ENCODE measurements at places on chromosomes 16 and 17.

GRCh38 chr16:69852815-69853214 is 90.7 kb downstream of the WWP2 start:
- DNase-seq, result no peak

GRCh38 chr17:42517516-42517915 is 18.5 kb upstream of the NAGLU start:
- peak; percentile 96 for DNase-seq

- peak; percentile 61 for DNase-seq
Observed at GRCh38 chr16:85615852-85616606, 2.9 kb downstream of the GSE1 start.

DNA sequence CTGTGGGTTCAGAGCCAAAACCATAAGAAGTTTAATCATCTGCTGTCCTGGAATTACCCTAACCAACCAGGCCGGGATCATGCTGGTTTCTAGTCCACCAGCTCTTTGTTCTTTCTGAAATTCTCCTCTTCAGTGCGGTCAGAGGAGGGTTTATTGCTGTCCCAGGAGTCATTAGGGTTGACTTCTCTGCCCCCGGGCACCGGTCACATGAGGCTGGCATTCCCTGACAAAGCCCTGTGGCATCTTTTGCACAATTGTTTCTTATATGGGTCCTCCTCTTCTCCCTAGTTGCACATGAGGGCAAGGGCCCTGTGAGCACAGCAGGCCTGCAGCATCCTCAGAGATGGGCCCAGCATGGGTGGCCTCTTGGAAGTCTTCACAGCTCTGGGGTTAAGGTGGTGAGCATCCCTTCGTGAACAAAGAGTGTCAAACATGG is 243.9 kb downstream of the IRF8 start:
- no peak for DNase-seq

- DNase-seq, result no peak
Observed at GRCh38 chr16:83847371-83848225, 39.8 kb downstream of the HSBP1 start.

DNA sequence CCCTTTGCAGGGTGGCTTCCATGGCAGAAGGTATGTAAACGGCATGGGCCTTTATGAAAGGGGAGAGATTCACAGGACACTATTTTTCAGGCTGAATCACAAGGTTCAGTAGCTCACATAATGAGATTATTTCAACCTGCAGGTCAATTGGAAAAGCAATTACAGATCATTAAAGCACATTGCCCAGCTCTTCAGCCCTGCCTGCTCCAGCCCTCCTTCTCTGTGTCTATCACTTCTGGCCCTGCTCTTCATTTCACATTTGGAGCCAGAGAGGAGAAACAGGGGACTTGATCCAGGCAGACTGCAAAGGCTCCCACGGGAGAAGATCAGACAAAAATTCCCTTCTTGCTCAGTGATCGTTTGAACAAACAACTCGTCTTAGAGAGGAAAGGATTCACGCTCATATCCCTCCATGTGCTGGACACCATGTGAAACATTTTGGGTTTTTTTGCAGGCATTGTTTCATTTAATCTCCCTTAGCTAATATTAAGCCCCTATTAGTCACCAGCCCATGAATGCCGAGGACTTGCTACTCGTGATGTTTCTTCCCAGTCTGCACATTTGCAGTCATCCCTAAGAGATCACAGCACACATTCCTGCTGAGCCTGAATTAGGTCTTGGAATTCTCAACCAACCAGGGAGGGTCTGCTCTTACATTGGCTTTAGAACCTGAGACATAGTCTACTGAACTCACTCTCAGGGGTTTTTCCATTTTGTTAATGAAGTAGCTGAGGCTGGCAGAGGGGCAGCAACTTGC is 443.9 kb upstream of the CCL2 start:
- no peak for DNase-seq

GRCh38 chr17:63095459-63095858 is 129.4 kb downstream of the TANC2 start:
- no peak for DNase-seq

DNA sequence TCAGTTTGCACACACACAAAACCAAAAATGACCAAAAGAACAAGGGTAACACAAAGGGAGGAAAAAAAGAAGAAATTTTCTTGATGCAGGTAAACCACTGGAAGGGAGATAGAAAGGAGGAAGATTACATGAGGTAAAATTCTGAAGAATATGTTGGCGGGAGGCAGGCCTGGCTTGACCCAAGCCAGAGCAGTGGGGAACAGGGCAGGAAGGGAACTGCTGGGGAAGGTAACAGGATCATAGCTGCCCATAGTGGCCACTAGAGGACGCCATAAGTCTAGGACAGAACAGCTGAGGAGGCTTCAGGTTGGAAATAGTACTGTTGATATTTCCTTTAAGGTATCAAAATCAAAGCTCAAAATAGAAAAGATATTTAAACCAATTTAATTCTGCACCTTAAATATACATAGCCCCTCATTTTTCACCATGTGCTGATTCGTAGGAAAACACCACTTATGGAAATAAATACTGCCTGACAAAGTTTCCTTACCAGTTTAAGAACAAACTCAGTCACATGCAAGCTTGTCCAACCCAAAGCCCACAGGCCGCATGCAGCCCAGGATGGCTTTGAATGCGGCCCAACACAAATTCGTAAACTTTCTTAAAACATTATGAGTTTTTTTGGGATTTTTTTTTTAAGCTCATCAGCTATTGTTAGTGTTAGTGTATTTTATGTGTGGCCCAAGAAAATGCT is 15.5 kb downstream of the VPS35 start:
- DNase-seq, result peak; percentile 37

DNA sequence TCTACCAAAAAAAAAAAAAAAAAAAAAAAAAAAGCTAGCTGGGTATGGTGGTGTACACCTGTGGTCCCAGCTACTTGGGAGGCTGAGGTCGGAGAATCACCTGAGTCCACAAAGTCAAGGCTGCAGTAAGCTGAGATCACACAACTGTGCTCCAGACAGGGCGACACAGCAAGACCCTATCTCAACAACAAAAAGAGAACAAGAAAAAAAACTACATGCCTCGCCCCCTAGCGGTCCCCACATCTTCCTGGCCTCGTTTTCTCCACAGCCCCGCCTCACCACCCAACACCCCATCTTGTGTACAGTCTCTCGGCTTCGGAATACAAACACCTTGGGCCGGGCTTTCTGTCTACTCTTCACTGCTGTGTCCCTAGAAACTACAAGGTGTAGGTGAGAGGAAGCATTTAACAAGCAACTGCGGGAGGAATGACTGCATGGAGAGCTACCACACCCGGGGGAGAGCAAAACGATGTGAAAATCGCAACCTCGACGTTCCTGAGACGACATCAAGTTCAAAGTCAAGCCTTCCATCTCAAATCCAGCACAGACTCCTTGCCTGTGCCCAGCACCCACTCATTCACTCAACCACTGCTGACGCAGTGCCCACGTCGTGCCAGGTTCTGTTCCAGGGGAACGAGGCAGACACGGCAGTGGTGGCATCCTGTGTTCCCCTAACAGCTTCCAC is 9.0 kb downstream of the NTAN1 start:
- no peak for DNase-seq

DNA sequence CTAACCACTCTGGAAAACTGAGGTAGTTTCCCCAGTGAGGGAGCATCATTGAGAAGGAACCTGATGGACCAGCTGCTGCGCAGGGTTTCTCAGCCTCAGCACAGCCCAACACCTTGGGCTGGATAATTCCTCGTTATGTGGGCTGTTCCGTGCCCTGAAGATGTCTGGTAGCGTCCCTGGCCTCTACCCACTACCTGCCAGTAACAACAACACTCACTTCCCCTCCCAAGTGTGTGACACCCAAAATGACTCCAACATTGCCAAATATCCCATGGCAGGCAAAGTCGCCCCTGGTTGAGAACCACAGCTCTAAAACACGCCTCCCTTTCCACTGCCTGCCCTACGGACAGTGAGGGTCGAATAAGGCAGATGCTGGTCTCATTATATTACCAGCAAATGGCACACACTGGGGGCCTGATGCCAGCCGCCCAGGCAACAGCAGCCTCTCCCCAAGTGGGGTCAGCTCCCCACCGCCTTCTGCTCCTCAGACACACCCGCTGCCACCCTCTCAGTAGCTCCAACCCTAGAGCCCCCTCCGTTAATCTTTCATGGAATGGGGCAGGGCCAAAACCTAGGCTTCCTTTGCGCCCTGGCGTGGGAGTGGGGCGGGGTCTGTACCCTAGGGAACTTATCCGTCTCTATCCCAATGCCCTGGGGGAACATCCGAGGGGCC is 1.0 kb downstream of the RHBDF2 start:
- no peak for DNase-seq

DNA sequence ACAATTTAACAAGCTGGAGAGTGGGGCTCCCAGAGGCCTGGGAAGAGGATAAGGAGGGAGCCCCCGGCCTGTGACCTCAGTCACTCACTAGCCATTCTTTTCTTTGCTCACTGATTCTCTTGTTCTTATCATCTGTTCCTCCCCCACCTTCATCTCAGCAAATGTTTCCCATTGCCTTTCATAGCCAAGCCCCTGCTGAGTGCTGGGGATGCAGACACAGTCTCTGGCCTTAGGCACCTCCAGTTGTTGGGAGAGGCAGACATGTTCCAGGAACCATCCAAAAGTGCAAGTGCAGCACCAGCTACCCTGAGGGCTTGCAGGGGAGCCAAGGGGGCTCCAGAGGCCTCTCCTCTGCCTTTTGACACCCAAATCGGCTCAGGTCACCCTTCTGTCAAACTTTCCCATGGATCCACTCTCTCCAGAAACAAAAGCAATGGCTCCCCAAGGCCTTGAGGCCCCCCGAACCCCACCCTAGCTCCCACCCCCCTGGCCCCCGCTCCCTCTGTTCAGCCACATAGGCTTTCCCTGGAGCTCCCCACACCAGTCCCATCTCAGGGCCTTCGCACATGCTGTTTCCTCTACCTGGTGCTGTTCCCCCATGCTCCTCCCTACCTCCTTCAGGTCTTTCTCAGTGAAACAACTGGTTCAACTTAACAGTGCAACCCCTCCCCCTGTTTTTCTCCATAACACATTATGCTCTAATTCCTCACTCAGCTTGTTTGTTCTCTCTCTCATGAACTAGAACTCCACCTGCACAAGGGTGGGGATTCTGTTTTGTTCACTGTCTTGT is 14.9 kb upstream of the KCNJ12 start:
- no peak for DNase-seq

GRCh38 chr17:37744961-37745800 is at the start of gene HNF1B:
Gene HNF1B (minus strand): TSS chr17:37745059. CDS start chr17:37744884, 175 bp downstream.
- DNase-seq, result no peak

- DNase-seq, result peak; percentile 74
Observed at GRCh38 chr17:17235212-17236174, 1.5 kb downstream of the FLCN start.

- DNase-seq, result peak; percentile 55
Observed at GRCh38 chr17:44961921-44962350, 6.2 kb downstream of the C1QL1 start.

DNA sequence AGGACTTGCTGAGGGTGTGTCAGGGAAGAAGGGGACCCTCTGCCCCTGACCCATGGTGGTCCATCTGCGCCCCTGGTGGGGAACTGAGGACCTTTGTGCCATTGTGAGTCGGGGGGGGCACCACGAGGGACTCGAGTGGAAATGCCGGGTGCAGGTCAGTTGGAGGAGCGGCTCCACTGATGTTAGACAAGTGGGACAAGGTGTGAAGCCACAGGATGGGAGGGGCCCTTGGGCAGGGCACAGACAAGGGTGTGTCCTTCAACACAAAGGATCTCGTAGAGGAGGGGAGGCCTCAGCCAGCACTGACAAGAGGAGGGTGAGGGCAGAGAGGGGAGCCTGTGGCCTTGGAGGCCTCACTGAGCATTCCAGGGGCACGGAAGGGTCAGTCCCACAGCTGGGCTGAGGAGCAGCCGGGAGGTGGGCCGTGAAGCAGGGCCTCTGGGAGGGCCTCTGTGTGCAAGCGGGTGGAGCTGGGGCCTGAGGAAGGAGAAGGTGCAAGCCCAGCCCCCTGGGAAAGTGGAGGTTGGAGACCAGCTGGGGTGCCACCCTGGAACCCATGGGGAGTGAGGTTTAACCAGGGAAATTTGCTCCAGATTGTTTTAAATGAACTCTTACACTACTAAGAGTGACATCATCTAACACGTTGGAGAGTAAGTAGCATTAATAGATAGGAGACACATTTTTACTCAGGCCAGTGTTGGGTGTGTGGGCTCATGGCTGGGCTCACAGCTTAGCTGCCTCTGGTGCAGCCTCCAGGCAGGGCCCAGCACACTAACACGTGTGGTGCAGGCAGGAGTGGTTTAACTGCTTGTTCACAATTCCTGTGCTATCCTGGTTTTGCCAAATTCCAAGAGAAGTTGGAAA is 27.9 kb downstream of the NARF start:
- no peak for DNase-seq

- DNase-seq, result no peak
Observed at GRCh38 chr17:31967648-31968047, 30.8 kb downstream of the SUZ12 start.

- DNase-seq, result no peak
Observed at GRCh38 chr16:53666786-53667415, 36.8 kb downstream of the RPGRIP1L start.

DNA sequence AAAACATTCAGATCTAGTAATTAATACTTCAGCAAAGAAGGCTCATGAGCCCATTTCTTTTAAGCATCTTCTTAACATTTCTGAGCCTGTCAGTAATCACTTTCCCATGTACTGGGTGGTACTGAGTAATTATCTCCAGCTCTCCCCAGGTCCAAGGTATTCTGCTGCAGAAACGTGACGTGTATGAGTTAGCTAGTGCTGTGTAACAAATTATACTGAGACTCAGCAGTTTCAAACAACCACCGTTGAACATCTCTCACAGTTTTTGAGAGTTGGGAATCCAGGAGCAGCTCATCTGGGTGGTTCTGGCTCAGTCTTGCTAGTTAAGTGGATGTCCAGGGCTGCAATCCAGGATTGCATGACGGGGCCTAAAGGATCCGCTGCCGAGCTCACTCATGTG is 25.2 kb downstream of the C16orf95 start:
- DNase-seq, result no peak

- no peak for DNase-seq
Observed at GRCh38 chr16:74591876-74592650, 14.9 kb downstream of the GLG1 start.

GRCh38 chr16:50195276-50195675 is 42.2 kb downstream of the TENT4B start:
- DNase-seq, result no peak

GRCh38 chr16:56525236-56525635 is 5.4 kb upstream of the BBS2 start:
- DNase-seq, result no peak

- no peak for DNase-seq
Observed at GRCh38 chr16:89572485-89573205, 2.9 kb upstream of the CPNE7 start.

GRCh38 chr17:44688675-44689476 is 700 bp downstream of the CCDC43 start:
- DNase-seq, result no peak
